ENCODE measurements at places on chromosomes 5 and 9.

DNA sequence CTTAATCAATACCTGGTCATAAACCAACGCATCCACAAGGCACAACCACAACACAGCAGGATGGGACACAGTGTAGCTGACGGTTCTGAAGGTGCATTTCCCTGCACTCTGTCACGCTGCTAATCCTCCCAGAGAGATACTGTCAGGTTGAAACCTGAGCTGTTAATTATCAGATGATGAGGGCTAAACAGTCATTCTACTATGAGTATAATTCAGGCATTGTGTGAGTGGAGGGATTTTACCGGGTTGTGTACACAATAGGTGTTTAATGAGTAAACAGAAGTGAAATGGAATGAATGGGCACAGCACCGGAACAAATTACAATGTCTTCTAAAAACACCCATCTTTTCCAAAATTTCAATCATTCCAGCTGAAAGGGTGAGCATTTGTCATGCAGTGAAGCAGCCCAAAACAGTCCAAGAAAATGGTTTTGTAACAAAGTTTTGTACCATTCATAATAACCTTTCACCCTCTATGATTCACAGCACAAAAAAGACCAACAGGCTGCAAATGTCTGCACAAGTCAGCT lies 71.5 kb downstream of the ABCA1 start:
- DNase-seq: no peak

DNA sequence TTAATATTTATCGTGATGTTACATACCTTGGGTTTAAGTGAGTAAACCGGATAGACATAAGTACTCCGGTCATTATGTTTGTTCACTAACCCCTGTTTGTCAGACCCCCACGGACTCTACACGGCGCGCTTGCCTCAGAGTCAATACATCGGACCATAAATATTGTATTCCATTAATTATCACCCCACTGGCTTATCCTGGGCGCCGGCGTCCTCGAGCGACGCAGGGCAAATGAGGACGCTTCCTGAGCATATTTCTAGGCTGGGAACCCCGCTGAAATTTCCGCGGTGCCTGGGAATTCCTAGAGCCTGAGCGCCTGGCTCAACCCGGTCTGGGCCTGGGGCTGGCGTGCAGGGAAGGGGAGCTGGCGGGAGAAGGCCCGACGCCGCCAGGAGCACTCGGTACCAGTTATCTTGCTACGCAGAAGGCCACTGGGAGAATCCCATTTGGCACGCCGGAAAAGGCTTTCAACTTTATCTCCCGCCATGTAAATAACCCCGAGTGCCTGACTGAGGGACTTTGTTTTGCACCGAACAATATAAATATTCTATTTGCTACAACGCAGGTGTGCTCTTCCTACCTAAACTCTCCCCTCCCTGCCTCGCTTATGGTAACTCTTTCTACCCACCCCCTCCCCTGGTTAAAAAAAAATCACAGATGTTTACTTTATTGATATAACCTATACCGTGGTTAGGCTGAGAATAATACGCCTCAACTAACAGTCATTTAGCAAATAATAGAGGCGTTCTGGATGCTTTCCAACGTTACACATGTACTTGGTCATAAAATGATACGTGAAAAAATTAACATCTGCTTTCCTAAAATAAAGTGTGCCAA lies 19.4 kb downstream of the NR2F1 start:
- DNase-seq: peak; percentile 62

DNA sequence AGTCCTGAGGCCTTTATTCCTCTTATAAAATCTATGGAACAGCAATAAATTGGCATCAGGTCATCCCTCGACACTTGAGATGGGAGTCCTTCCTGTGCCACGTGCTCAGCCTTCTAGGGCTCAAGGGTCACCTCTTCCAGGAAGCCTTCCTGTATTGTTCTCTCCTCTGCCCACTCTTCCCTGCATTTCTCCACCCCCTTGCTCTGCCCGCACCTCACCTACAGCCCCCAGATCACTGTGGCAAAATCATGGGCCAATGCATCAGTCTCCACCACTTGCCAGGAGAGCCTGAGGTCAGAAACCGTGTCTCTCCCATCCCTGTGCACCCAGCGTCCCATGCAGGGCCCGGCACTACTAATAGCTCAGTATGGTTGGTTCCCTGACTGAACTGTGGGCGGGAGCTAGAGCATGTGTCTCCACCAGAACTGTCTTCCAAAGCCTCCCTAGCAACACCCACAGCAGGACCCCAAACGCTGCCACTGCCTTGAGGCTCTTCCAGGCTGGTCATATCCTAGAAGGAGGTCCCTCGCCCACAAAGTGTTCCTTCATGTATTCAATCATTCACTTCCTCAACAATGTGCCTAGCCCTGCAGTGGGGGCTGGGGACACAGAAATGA lies 13.5 kb downstream of the DUSP1 start:
- DNase-seq: no peak

DNA sequence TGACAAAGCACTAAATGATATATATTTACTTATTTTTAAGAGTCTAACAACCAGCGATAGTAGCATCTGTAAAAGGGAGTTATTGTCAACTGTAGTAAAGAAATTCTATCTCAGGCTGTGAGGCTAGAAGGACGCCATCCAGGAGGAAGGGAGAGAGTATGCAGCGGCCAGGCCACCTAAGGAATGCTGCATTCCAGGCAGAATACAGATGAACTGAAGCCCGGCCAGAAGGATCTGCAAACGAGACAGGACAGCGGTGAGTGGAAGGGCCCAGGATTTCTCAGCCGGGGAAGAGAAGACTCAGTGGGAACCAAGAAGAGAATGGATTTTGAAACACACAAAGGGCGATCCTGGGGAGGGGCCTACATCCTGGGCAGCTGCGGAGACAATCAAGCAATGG lies 7.4 kb downstream of the RETREG1 start:
- no peak for DNase-seq

GRCh38 chr5:148385094-148385493 lies 1.3 kb downstream of the FBXO38 start:
- no peak for DNase-seq

GRCh38 chr5:115840873-115841272 lies 492 bp downstream of the ATG12 start:
- DNase-seq: no peak

- DNase-seq: no peak
These were observed 16.2 kb downstream of the LHX6 start for GRCh38 chr9:122212473-122213004.

GRCh38 chr5:150206098-150206778 lies 16.4 kb downstream of the SLC6A7 start:
- no peak for DNase-seq

DNA sequence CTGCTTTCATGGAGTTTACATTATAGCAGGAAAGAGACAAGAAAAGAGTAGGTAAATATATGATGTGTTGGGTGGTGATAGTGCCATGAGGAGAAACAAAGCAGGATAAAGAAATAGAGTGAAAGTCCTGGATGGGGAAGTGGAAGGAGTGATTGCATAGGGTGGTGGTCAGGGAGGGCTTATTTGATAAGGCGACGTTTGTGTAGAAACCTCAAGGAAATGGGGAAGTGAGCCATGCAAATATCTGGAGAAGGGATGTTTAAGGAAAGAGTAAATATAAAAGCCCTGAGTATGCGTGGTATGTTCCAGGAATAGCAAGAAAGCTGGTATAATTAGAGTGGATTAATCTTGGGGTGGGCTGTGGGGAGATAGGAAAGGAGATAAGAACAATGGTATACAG lies 134.7 kb upstream of the SV2C start:
- DNase-seq: no peak

GRCh38 chr9:130199605-130200004 lies 27.4 kb downstream of the NCS1 start:
- peak; percentile 57 for DNase-seq

- no peak for DNase-seq
These were observed 175.6 kb upstream of the CCNG1 start for GRCh38 chr5:163261647-163262269.

- DNase-seq: no peak
These were observed 57.1 kb upstream of the FUBP3 start for GRCh38 chr9:130522233-130522808.

- peak; percentile 51 for DNase-seq
These were observed 7.4 kb downstream of the SEMA5A start for GRCh38 chr5:9538504-9538903.

GRCh38 chr9:107108342-107109130 lies 174.5 kb upstream of the RAD23B start:
- DNase-seq: no peak

GRCh38 chr5:140017397-140018095 lies 25.6 kb downstream of the NRG2 start:
- no peak for DNase-seq

- no peak for DNase-seq
These were observed 66.8 kb downstream of the MED27 start for GRCh38 chr9:132012704-132013357.

DNA sequence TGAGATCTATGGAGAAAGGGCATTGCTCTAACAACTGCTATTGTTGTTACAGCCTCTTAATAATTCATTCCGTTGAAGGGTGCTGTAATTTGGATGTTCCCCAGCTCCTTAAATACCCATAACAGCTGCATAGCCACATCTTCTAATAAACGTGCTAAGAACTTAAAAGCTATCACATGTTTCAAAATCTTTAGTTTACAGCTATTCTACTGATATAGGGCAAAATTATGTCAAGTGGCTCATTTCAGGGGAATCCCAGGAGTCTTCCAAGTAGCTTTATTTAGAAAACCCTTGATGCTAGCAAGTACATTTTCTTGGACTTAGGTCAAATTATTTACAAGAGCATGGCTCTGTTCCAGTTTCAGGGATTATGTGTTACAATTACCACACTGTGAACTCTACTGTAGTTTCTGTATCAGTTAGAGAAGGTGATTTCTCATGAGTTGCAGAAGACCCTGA lies 990.4 kb upstream of the ACO1 start:
- peak; percentile 74 for DNase-seq

DNA sequence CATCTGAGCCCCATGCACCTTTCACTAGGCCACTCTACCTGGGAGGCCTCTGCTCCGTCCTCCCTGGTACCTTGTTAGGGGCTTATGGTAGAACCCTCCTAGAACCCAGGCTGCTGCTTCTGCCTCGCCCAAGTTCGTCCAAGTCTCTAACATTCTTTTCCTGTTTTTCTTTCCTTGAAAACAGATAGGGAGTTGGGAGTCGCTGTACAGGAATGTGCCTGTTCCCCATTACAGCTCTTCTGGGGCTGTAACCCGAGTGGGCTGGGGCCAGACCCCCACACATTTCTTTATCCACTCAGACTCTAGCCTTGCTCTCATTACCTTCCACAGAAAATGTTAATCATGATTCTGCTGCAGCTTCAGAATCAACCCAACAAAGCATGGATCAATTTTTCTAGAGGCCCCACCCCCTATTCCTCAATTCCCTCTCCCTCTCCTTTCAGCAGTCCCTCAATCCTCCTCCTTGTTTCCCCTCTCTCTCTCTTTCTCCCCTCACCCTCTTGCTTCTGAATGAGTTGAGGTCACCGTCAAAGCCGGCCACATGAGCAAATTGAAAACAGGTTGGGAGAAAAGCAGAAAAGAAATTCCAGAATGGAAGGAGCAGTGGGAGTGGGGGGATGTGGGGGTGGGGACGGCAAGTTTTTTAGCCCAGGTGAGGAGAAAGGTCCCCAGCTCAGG lies 193.8 kb upstream of the TRIM32 start:
- no peak for DNase-seq

GRCh38 chr9:123315635-123316034 lies 40.4 kb upstream of the CRB2 start:
- DNase-seq: no peak

GRCh38 chr5:139188558-139189270 lies 9.5 kb downstream of the SIL1 start:
- no peak for DNase-seq

GRCh38 chr9:13431222-13431536 lies 151.7 kb upstream of the MPDZ start:
- DNase-seq: no peak

DNA sequence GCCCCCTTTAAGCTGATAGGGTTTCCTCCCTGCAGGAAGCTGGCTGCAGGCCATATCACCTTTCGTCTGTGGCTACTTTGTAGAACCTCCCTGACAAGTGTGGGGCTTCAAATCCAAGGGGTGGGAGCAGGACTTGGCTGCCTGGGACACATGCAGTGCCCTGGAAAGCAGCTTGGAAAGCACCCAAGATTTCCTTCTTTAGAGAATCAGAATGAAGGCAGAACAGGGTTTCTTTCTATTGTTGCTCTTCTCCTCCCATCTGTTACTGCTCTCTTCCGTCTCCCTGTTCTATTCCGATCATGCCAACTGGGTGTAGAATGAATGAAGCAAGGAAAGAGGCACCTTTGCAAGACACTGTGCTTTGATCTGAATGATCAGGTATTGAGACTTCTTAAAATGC lies 282.2 kb downstream of the MED10 start:
- DNase-seq: no peak

DNA sequence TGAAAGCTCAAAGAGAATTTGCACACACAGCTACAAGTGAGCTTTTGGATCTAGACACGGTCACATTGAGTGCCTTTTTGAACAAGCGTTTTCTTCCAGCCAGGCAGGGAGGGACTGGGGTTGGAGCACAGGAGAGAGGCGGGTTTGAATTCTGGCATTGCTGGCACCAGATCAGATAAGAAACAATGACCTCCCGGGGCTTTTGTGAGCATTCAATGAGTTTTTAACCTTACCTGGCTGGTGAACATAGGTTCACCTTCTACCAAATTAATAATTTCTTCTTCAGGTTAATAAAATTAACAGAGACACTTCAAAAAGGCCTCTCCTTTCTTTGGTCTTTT lies 312.9 kb upstream of the MSX2 start:
- no peak for DNase-seq

GRCh38 chr5:174306345-174307030 lies 261.0 kb downstream of the NSG2 start:
- no peak for DNase-seq

DNA sequence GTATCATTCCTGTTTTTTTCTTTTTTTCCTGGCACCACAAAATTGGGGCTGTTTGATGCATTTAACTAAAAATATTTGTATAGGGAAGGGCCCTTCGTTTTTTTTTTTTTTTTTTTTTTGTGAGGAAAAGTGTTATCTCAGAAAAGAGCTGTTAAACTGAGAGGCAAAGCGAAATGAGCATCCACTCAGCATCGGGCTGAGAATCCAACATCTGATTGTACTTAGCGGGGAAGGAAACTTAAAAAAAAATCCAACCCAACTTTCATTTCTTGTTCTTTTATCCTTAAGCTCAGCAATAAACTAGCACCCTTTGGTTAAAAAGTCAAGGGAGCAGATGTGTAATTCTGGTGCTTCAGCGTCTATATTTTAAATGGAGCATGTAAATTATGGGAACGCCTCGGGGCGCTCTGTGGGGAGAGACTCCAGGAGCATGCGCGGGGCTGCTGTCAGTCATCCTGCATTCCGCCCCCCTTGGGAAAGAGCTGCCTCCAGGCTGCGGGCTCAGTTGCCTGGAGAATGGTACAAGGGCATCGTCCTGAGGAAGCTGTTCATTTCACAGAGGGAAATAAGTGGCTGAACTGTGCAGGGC lies 33.3 kb downstream of the DMRT2 start:
- DNase-seq: peak; percentile 5

DNA sequence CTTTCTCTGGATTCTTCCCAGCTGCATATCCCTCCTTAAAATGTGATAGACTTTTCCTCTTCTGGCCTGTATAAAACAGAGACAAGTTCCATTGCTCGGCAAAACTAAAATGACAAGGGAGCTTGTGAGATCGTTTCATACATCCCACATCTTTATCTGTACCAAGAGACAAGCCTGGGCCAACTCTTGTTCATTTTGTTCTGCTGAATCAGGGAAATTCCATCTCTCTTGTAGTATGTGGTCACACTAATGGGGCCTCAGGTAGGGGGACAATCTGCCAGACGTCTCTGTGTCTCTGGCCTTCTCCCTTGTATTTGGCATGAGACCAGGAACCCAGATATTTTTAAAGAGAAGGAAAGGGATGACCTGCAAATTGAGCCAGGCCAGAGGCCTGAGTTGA lies 18.6 kb upstream of the PAPPA start:
- DNase-seq: no peak

- peak; percentile 65 for DNase-seq
These were observed 73.0 kb downstream of the C9orf85 start for GRCh38 chr9:71984403-71984802.

Data from iris pigment epithelial cell (primary cell).